CD4-positive, alpha-beta T cell (primary cell): ENCODE measurements at places on chromosomes 3 and 15. TPM values are rescaled to one million over a fixed set of nuclear protein-coding genes. Genes with fewer than 3 reads are reported as not detected.

CD96 gene
- total RNA-seq, result 194 TPM

ASB14 gene
- total RNA-seq, result not detected

DNA sequence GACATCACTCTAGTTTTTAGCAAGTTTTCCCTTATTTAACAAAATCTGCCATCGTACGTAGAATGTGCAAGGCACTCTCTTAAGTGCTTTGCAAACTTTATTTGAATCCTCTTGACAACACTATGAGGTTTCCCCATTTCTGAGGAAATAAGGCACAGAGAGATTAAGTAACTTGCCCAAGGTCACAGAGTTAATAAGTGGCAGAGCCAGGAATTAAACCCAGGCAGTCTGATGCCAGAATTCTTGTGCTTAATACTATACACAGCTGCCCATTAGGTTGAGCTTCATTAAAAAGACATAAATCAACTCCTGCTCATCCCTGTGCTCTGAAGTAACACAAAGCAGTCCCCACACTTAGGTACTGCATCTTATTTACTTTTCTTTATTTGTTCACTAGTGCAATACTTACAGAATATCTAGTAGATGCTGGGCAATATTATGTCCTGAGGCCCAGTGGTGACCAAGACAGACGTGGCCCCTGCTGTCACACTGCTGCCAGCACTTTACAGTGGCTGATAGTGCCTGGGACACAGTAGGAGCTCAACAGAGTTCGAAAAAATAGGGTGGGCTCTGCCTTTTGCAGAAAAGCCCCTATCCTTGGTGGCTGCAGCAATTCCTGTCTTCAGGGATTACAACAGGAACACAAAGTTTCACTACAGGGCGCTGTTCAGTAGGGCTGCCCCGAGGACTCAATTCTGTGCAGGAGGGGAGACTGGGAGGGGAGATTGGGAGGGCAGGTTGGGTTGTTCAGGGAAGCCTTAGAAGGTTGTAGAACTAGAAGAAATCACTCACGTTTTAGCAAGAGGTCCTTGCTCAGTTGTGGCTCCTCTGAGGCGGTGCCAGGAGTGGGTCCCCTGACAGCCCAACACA lies 138.3 kb upstream of the TPM1 start:
- DNase-seq, result no peak

DNA sequence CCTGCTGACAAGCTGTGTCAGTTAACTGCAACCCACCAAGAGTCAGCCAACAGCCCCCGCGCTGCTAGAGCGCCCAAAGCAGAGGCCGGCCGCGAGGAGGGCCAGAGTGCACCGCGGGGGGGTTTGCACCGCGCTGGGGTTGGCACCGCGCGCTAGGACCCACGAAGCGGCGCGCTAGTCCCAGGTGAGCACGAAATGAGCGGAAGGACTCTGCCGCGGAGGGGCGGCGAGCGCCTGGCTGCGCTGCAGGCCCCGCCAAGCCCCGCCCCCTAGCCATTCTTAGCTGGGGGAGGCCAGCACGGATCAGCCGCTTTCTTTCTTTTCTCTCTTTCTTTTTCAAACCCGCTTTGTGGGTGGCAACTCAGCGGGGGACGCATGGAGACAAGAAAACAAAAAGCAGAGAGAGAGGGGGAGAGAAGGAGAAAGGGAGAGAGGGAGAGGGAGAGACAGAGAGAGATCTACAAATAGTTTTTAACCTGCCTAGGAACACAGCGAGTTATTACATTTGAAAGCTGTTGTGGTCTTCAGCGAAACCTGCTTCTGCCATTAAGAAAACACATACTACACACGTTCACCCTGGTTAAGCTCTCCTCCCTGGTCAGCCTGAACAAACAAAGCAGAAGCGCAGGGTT lies 6.9 kb upstream of the FOXB1 start:
- DNase-seq, result peak; percentile 40

DNA sequence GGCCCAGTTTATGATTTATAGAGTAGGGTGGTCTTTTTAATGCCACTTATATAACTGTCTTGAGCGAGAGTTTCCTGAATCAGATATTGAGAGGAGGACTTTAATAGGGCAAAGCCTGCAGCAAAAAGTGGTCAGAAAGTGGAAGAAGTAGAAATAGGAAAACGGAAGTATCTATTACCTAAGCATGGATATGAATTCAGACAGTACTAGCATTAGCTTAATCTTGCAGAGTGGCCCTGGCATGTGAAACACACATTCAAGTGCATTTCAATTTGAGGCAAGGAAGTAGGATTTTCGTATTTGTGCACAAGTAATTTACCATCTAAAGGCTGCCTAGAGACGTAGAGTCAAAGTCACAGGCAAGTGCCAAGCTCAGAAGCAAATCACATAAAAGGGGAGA lies 622.3 kb downstream of the DIPK2A start:
- DNase-seq, result no peak

DNA sequence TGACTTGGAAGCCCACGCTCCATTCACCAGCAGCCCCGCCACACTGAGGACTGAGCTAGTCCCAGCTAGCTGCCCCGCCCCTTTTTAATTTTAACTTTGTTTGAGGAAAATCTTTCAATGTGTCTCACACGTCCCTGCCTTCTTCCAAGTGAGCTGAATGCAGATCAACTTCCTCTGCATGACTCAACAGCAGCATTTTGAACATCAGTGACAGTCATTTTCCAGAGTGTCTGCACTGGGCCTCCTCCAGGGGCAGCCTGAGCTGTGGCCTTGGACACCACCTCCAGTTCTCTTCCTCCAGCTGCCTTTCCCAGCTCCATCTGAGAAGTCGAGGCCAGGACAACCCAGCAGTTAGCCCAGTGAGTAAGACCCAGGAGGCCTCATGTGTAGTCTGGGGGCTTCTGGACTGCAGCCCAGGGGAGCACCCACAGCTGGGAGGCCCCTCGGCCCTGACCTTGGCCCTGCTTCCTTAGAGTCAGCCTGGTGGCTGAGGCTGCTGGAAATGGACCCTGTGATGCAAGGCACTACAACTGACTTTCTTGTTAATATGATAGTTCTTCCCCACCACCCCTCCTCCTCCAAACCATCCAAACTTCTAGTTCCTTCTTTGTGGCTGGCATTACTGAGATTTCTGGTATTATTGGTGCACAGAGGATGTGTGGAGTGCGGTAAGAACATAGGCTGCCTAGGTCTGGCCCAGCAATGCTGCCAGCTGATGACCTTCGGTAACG lies 21.4 kb upstream of the ESYT3 start:
- no peak for DNase-seq

DNA sequence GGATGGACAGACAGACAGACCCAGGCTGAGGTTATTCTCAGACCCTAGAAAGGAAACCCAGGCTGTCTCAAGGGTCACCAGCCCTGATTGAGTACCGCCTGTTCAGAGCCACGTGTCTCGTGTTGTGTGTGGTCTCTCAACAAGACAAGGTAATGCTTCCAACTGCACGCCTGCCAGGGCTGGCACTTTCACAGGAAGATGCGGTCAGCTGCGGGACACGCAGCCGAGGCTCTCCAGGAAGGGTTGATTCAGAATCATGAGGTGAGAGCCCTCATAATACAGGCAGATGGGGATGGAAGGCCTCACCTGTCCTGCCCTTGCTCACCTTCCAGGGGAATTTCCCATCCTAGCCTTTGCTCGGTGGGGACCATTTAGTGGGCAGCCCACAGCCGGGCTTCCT lies 81.4 kb downstream of the TOP2B start:
- DNase-seq, result no peak
